ENCODE measurements at places on chromosomes 3 and 15.
A peak's percentile ranks its signal among the peaks of the same experiment; 100 is the strongest.

DNA sequence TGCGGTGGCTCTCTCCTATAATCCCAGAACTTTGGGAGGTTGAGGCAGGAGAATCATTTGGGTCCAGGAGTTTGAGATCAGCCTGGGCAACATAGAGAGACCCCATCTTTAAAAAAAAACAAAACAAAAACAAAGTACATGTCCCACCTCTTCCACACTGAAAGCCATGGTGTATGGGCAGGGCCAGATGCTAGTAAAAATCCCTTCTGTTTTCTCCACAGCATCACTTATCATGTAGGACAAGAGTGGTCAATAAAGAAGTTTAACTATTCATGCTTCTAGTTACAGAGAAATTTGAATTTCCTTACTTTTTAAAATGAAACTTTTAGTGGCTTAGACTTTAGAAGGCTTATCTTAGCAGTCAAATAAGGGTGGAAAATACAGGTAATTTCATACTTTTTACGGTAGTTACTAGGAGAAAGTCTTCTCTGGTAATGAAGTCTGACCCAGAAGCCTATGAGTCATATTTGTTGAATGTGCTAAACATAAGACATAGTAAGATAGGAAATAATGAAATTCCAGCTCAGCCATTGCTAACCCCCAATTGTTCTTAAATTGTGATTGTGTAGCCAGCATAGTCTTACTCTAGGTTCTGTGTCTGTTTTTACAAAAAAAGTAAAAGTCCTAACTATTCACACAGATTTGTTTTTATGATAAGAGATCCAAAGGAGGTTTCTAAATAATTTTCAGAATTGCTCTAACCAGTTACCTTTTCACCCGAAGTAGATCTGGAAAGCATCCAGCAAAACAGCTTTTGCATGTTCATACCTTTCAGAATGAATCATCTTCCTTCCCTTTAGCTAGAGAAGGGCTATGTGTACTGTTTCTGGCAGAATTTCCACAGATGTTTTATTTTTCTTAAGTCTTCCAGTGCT lies 16.4 kb upstream of the ZNF609 start:
- peak; percentile 70 for DNase-seq

DNA sequence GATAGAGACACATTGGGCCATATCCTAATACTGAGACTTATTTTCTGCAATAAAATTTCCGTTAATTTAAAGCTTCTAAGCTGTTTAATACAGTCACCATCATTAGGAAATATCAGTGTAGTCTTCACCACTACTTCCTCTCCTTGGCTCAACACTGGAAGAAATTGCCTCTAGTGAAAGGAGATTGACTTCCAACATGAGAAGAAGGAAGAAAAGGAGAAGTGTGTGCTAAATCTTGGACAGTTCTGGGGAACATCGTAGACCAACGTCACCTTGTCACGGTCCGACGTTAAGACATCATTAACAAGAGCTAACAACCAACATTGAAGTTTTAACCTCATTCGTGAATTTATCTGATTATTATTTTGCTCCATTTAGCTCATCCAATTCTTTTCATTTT lies 987.0 kb upstream of the CFAP20DC start:
- no peak for DNase-seq

GRCh38 chr15:65987100-65987499 lies 117.8 kb downstream of the RAB11A start:
- DNase-seq, result no peak

GRCh38 chr15:62773369-62774165 lies 269.0 kb upstream of the TPM1 start:
- DNase-seq, result no peak

GRCh38 chr3:14199641-14200040 lies 21.0 kb downstream of the LSM3 start:
- no peak for DNase-seq
